ENCODE measurements at places on chromosomes 4 and X.

GRCh38 chr4:173801876-173802661, 272.0 kb upstream of the HAND2 start:
- no peaks in the 10 kb centered on the region for H3K27me3 ChIP-seq
- no peak overlapping the region for H3K4me3 ChIP-seq
- no peaks in the 10 kb centered on the region for H3K36me3 ChIP-seq
- no peaks in the 10 kb centered on the region for H3K4me1 ChIP-seq
- H3K27ac ChIP-seq: no peak overlapping the region
- DNase-seq: no peak

DNA sequence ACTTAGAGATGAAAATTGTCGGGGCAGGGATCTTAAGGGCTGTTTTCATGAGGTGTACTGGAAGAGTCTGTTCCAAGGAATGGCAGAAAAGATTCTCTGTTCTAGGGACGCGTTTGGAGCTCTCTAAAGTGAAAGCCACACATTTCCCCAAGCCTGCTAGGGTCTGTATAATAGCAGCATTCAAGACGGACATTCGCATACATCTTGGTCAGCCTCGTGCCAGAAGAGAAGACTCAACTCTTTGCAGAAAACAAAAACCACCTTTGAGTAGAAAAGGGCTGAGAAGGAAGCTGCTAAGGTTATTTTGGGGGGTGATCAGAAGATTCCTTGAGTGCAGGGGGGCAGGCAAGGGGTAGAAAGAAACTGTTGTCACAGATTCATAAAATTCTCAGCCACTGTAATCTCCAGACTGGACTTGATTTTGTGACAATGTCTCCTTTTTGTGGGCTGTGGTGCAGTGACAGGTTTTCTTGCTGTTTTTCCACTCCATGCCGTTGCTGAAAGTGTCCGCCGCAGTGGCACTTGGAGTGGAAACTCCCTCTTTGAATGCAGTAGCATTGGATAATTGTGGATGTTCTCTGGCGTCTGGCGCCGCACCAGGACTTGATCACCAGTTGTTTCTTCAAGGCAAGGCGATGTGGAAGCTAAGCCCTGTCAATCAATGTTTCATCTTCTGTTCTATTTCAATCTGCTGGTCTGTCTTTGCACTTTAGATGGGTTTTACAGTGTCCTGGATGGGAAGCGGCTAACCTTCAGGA, 2.9 kb downstream of the GYG2 start:
- no peak overlapping the region for H3K27ac ChIP-seq
- no peak for DNase-seq
- H3K27me3 ChIP-seq: no peaks in the 10 kb centered on the region
- no peak overlapping the region for H3K4me3 ChIP-seq
- no peaks in the 10 kb centered on the region for H3K36me3 ChIP-seq

DNA sequence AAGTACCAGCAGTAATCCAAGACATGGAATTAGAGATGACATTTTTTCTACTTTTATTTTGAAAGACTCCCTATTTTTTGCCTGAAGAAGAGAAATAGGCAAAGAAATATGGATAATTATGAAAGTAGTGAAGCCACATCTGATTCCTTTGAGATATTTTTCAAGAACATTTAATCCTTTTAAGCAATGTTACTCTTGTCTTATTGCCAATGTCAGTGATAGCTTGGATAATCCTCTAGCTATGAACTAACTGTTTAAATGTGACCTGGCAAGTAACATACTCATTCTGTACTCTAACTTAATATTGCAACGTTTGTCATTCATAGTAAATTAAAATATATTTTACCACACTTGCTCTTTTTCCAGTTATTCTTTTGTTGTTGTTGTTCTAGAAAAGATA, 181.3 kb downstream of the VEGFC start:
- no peak for DNase-seq
- H3K27ac ChIP-seq: no peak overlapping the region
- H3K4me1 ChIP-seq: no peaks in the 10 kb centered on the region
- no peaks in the 10 kb centered on the region for H3K36me3 ChIP-seq

DNA sequence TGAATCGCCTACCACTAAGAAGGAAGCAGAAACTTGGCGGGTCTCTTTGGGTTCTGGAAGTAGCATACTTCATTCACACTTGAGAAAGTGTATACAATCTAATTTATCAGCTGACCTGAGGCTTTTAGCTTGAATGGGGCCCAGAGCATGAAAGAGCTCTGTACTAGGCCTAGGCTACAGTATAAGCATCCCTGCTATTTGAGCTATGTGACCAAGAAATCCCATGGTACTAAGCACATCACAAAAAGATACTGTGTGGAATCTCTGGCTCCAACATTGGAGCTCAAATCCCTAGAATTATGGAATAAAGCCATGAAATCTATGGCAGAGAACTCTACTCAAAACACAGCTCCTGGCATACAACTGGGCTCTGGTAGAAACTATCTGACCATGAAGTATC, 43.9 kb upstream of the CCDC149 start:
- no peaks in the 10 kb centered on the region for H3K36me3 ChIP-seq
- H3K4me3 ChIP-seq: no peak overlapping the region
- H3K27me3 ChIP-seq: 0 out of 2 replicates have a peak, but pooled peaks cover 2% of the 10 kb centered on the region
- no peak for DNase-seq

DNA sequence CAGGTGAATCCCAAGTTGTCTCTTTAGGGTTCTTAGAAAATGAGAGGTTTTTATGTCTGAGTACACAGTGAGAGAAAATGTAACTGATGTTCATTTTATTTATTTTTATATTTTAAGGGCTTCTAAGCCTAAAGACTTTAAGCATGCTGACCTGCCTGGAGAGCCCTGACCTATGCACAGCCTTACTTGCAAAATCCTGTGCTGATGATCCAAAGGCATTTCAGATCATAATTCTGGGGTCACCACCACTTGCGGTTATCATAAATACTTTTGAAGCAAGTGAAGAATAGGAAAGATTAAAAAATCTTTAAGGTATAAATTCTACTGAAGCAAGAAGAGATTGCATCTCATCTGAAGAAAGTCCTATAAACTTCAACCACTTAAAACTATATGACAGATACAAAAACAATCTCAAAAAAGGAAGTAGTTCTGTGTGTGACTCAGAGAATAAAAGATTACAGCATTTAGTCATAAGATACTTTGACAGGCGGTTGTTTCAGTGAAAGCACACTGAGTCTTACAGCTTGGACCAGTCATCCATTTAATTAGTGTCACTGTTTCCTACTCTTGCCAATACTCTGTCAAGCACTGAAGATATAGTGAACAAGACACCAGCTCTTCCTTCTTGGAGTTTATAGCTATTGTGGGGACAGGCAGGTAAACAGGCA, 245.2 kb upstream of the DIPK2B start:
- no peak overlapping the region for H3K4me3 ChIP-seq
- no peak overlapping the region for H3K27ac ChIP-seq
- no peak for DNase-seq
- H3K27me3 ChIP-seq: no peaks in the 10 kb centered on the region
- no peaks in the 10 kb centered on the region for H3K36me3 ChIP-seq

GRCh38 chr4:182975806-182976205, 58.6 kb upstream of the DCTD start:
- DNase-seq: no peak
- no peaks in the 10 kb centered on the region for H3K36me3 ChIP-seq
- no peak overlapping the region for H3K27ac ChIP-seq
- H3K4me3 ChIP-seq: no peak overlapping the region
- peaks cover 4% of the 10 kb centered on the region for H3K4me1 ChIP-seq

DNA sequence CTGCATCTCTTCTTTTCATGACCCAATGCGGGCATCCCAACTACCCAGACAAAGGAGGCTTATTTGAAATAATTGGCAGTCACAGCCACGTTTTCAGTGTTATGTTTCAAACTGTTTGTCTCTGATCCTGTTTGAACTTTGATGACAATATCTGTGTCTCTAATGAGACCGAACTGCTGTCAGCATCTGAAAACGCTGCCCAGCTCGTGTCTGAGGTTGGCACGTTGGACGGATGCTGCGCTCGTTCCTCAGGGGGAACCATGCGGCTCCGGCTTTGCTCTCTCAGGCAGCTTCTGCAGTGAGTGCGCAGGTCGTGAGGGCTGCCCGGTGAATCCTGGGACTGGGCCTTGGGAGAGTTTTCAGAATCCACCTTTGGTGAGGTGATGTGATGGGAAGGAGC, 58.4 kb upstream of the SORBS2 start:
- no peak overlapping the region for H3K4me3 ChIP-seq
- no peak for DNase-seq
- no peak overlapping the region for H3K27ac ChIP-seq
- H3K36me3 ChIP-seq: no peaks in the 10 kb centered on the region
- no peaks in the 10 kb centered on the region for H3K4me1 ChIP-seq

DNA sequence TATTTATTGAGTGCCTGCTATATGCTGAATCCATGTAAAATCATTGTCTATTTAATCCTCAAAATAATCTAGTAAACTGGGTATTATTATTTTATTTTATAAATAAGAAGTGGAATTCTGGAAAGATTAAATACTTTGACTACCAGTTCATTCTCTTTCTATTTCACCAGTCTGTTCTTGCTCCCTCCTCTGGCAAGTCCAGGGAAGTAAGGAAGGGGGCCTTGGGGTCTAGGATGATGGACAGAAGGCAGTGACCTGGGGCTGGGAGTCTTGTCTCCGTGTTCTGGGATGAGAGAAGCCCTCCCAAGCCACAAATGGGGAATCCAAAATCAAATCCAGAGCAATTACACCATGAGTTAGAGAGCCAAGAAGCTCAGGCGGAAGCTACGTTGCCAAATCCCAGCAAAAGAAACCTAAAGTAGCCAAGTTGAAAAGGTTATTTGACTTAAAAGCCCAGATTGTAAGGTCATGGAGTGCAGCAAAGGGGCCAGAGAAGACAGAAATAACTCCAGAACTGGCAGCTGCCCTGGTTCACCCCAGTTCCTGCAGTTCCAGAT, 28.3 kb upstream of the PARM1 start:
- H3K27ac ChIP-seq: no peak overlapping the region
- H3K36me3 ChIP-seq: no peaks in the 10 kb centered on the region
- no peaks in the 10 kb centered on the region for H3K4me1 ChIP-seq
- no peak overlapping the region for H3K4me3 ChIP-seq

DNA sequence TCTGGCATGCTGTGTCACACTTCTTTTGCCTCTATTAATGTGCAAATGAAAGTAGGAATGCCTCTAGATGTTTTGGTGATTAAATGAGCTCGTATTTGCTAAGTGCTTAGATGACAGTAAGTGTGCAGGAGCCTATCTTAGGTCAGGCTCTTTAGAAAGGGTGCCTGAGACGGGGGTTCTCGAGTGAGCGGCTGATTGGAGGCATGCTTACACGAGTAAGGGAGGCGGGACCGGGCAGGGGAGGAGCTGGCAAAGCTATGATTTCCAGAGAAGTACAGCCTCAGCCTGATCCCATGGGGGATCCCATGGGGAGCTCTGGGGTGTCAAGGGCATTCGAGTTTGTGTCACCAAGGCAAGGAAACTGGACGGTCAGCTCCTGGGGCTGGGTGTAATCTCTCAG, 44.8 kb downstream of the CLDN34 start:
- no peak for DNase-seq
- no peak overlapping the region for H3K27ac ChIP-seq
- peaks cover 14% of the 10 kb centered on the region for H3K4me1 ChIP-seq
- H3K36me3 ChIP-seq: no peaks in the 10 kb centered on the region

- no peaks in the 10 kb centered on the region for H3K4me1 ChIP-seq
- no peak overlapping the region for H3K4me3 ChIP-seq
- no peaks in the 10 kb centered on the region for H3K36me3 ChIP-seq
- no peak for DNase-seq
- H3K27ac ChIP-seq: no peak overlapping the region
- no peaks in the 10 kb centered on the region for H3K27me3 ChIP-seq
Measured at GRCh38 chr4:41853973-41854372, 81.3 kb upstream of the TMEM33 start.

- peak; percentile 87 for DNase-seq
- peaks cover 47% of the 10 kb centered on the region for H3K4me1 ChIP-seq
- no peak overlapping the region for H3K4me3 ChIP-seq
- no peaks in the 10 kb centered on the region for H3K36me3 ChIP-seq
- H3K27me3 ChIP-seq: no peaks in the 10 kb centered on the region
- H3K27ac ChIP-seq: peak overlapping the region; percentile 91
Measured at GRCh38 chrX:113551919-113552318, 711.3 kb upstream of the AMOT start.

GRCh38 chr4:66376396-66376795, 706.1 kb upstream of the EPHA5 start:
- H3K27me3 ChIP-seq: no peaks in the 10 kb centered on the region
- H3K4me3 ChIP-seq: no peak overlapping the region
- H3K36me3 ChIP-seq: no peaks in the 10 kb centered on the region
- H3K27ac ChIP-seq: no peak overlapping the region
- no peak for DNase-seq

- H3K4me1 ChIP-seq: no peaks in the 10 kb centered on the region
- H3K36me3 ChIP-seq: no peaks in the 10 kb centered on the region
- DNase-seq: no peak
Measured at GRCh38 chr4:163269166-163269565, 63.2 kb downstream of the NPY1R start.

DNA sequence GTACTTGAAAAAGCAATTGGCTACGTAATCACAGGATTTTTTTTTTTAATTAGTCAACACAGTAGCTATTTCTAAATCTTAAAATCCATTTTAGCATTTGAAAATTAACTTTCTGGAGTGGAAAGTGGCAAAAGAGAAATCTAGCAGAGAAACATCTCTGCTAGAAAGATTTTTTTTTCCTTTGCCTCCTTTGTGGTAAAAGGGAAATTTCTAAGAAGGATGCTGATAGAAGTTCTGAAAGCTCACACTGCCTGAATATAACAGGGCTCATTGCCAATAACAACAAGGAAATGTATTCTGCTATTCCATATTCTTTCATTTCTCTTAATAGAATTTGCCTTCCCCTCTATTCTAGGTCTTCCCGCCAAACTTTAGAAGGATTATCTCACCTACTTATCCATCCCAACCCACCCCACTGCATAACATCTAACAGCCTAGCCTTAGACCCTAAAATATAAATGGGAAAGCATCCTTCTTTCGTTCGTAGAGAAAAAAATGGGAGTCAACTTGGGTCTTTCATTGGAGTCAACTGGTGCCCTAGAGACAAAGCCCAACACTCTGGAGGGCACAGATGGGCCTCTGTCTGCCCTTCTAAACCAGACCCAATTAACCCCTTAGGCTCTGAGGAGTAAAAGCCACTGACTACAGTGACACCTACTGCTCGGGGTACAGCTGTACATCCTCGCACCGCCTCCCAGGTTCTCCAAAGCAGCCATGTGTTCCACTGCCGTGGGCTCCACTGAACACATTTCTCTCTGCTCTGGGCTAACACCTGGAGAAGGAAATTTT, 103.9 kb downstream of the MAML3 start:
- H3K4me1 ChIP-seq: peaks cover 19% of the 10 kb centered on the region
- DNase-seq: no peak
- no peak overlapping the region for H3K27ac ChIP-seq

GRCh38 chrX:114344756-114345349, 239.0 kb upstream of the HTR2C start:
- peak; percentile 58 for DNase-seq
- no peaks in the 10 kb centered on the region for H3K4me1 ChIP-seq
- no peak overlapping the region for H3K27ac ChIP-seq
- H3K36me3 ChIP-seq: no peaks in the 10 kb centered on the region
- H3K27me3 ChIP-seq: no peaks in the 10 kb centered on the region

- no peak overlapping the region for H3K27ac ChIP-seq
- peaks cover under 1% of the 10 kb centered on the region for H3K4me1 ChIP-seq
- no peak overlapping the region for H3K4me3 ChIP-seq
- DNase-seq: no peak
- H3K27me3 ChIP-seq: no peaks in the 10 kb centered on the region
Measured at GRCh38 chr4:140710908-140711622, 45.1 kb downstream of the TBC1D9 start.
